Amniotic stem cell (primary cell): ENCODE measurements at places on chromosomes 5 and 9.

DNA sequence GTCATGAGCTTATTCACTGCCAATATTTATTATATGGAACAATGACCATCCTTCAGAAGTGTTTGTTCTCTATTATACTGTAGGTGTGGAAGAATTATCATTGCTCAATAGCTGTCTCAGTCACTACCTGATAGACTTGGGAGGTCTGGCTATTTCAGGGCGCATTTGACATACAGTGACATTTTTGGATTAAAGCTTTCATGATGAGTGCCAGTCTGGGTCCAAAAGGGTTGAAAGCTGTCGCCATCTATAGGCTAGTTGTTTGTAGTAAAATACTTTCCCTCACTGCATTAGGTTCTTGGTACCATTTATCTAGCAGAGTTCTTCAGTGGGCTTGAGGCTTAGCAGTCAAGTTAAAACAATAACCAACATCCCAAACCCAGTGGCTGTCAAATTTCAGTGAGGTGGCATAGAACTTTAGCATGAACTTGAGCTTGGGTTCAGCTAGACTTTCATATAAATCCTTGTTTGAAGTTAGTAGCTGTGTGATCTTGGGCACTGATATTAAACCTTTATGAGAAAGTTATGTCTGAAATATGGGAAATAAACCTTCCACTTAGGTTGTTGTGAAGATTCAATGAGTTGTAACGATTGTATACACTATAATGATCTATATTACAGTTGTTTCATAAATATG, 110.5 kb upstream of the CDKN2B start:
- no peak for DNase-seq

DNA sequence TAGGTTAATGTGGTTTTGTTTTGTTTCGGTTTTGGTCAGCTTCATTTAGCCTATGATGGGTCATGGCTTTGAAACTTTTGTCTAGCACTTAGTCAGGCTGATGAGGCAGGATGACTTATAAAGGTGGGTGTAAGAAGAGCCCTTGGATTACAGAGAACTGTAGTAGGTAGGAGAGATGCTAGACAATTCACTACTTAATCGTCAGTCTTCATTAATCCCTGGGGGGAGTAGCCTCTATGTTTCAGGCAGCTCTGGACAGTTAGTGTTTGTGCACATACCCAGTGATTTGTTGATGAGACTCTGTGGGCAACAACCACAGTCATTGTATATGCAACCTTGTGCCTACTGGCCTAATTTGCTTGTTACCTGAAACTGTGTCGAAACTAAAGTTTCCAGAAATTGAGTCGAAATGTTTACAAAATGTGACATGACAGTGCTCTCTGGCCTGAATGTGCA, 113.3 kb downstream of the MTREX start:
- no peak for DNase-seq

DNA sequence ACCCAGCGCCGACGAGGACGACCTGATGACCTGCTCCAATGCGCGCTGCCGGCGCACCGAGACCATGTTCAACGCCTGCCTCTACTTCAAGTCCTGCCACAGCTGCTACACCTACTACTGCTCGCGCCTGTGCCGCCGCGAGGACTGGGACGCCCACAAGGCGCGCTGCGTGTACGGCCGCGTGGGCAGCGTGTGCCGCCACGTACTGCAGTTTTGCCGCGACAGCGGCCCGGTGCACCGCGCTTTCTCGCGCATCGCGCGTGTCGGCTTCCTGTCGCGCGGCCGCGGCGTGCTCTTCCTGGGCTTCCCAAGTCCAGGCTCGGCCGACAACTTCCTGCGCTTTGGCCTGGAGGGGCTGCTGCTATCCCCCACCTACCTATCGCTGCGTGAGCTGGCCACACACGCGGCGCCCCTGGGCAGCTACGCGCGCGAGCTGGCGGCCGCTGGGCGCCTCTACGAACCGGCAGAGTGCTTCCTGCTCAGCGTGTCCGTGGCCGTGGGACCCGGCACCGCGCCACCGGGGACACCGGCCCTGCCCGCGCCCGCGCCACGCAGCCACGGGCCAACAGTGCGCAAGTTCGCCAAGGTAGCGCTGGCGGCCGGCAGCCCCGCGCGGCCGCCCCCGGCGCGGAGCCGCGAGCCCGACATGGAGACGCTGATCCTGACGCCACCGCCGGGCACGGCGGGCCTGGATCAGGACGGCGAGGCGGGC, 2.7 kb upstream of the PHPT1 start:
- no peak for DNase-seq

GRCh38 chr5:31794009-31794408, 155.1 kb downstream of the PDZD2 start:
- DNase-seq, result no peak

- no peak for DNase-seq
Measured at GRCh38 chr9:5920860-5921328, 30.2 kb downstream of the MLANA start.

DNA sequence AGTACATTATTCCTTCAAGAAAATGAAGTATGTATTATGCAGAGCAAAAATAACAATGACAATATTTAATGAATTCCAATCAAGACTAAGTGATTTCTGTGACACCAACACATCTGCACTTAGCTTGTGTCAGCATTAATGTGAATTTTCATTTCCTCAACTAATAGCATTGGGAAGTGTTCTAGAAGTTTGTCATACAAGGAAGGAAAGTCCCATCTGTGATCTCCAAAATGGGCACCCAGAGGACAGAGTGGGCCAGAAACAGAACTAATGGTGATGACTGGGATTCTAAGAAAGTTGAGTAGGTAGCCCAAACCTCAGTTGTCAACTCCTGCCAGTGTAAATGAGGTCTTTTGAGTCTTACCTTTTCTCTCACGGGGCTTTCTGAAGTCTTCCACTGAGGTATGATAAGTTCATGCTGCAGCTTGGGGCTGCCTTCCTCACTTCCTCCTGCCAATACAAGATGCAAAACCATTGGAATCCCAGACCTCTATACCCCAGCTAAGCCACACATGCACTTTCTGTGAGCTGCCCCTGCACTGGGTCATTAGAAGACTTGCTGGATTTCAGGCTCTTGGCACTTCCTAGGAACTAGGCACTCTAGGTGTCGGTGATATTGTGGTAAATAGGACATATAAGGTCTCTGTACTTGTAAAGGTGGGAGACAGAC, 4.9 kb downstream of the ADAM19 start:
- DNase-seq, result no peak

DNA sequence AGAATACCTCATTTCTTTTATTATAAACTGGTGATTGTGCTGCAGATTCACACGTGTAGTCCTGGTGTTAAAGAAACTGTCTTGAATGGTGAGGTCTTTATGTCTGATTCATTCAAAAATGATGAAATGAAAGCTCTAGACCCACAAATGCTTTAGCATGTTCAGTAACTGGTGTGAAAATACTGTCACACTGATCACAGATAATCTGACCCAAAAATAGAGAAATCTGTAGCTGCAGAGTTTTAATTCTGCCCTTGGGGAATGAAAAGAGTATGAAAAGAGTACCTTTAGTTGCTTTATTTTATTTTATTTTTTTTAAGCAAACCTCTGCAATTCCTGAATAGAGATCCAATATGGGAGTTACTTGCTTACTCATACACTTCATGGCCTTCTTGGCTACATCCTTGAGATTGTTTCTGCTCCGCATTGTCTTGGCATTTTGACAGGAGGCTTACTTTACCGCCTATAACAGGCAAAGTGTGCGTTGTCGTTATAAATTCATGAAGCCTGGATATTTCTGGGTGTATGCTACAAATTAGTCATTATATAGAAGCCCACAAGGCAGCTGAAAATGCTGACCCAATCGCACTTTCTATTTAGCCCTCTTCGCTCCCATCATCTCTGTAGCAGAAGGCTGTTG, 2.7 kb downstream of the RGMB start:
- peak; percentile 72 for DNase-seq

- no peak for DNase-seq
Measured at GRCh38 chr9:38183994-38184568, 115.1 kb upstream of the SHB start.

GRCh38 chr5:143716881-143717280, 95.1 kb upstream of the HMHB1 start:
- DNase-seq, result no peak

DNA sequence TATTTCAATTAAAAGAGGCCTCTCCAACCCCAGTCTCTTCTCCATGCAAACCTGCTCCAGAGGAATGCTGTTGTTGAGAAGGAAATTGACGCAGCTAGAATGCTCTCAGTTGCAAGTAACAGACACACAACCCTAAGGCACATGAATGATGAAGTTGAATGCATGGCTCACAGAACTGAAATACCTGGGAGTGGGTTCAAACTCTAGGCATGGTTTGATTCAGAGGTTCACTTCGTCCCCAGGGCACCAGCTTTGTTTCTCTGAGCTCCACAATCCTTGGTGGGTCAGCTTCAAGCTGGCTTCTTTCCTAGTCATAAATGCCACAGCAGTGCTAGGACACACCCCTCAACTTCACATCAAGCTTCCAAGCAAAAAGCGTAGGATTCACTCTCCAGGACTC, 4.6 kb downstream of the ACTL7B start:
- DNase-seq, result no peak

GRCh38 chr5:107418071-107418470, 252.7 kb downstream of the EFNA5 start:
- no peak for DNase-seq

GRCh38 chr5:150659360-150660107, 1.5 kb upstream of the MYOZ3 start:
- no peak for DNase-seq

DNA sequence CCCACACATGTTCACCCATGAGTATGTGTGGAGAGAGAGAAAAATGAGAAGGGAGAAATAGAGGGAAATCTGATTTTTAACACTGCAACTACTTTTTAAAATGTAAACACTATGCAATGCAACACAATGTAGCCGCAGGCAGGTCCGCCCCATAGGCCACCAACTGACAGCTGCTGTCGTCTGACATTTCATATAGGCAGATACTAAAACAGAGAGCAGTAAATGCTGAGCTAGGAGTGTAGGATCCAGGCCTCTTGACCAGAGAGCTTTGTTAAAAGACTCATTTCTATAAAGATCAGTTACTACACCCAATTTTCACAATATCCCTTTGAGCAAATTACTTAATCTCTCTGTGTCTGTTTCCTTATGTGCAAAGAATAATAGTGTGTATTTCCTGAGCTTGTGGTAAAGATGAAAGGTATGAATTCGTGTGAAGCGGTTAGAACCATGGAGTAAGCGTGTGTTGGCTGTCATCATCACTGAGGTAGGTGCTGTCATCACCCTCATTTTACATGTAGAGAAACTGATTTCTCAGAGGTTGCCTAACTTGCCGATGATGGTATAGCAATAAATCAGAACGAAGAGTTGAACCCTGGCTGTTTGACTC, 55.2 kb upstream of the PDE8B start:
- DNase-seq, result no peak

DNA sequence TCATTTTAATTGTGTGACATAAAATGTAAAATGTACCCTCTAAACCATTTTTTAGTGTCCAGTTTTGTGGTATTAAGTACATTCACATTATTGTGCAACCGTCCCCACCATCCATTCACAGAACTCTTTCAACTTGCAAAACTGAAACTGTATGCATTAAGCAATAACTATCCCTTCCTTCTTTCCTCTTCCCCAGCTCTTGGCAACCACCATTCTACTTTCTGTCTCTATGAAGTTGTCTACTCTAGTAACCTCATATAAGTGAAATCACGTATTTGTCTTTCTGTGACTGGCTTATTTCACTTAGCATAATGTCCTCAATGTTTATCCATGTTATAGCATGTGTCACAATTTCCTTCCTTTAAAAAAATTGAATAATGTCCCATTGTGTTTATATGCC, 142.4 kb downstream of the C9orf152 start:
- no peak for DNase-seq

DNA sequence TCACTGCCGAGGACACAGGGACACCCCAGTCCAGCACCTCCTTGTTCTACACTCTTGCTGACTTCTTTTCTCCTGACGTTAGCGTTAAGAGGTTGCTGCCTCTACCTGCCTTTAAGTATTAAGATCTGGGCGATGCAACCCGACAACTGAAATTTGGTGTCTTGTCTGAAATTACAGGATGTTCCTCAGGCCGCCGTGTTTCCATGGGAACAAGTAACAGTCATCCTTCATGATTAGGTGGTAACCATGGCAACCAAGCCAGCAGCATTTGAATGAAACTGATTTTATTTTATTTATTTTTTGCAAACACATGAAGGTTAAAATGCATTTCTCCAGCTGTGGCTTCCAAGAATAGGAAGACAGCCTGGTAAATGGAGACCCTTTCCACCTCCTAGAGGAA, 20.8 kb downstream of the DAB2IP start:
- DNase-seq, result no peak

DNA sequence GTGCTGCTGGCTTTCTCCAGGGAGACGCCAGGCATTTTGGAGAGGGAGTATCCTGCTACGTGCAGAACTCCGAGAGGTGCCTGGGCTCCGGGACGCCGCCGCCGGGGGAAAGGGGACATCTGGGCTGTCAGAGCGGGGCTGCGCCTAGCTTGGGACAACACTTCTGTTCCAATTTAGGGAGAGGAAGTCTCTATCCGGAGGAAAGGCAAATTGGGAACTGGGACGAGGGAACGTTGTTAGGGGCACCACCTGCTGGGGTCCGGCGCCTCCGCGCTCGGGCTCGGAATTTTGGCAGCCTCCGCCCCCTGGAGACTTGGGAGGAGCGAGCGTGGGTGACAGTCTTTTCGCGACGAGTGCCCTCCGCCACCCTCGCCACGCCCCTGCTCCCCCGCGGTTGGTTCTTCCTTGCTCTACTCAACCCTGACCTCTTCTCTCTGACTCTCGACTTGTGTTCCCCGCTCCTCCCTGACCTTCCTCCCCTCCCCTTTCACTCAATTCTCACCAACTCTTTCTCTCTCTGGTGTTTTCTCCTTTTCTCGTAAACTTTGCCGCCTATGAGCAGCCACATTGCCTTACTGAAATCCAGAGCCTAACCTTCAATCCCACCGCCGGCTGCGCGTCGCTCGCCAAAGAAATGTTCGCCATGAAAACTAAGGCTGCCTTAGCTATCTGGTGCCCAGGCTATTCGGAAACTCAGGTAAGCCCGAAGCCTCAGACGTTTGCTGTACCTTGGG, 1.6 kb downstream of the TSLP start:
- DNase-seq, result no peak

DNA sequence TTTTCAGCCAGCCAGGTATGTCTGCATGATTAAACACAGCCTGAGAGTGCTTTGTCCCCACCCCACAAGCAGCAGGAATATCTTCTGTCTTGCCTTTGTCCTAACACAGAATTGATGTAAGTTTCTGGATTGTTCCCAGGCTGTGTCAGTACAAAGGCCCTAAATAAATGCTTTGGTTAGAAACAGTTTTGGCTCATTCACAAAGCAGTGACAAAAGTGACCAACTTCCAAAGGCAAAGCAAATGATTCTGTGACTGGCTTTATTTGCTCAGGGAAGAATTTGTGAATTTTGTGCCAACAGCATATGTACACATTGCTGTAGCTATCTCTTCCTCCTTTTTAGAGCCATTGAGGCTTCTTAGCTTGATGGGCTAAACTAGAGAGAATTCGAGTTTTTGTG, 133.7 kb downstream of the PLPPR1 start:
- no peak for DNase-seq

GRCh38 chr9:92746567-92747458, 17.8 kb downstream of the BICD2 start:
- no peak for DNase-seq

GRCh38 chr9:94817291-94818177, 91.0 kb downstream of the AOPEP start:
- no peak for DNase-seq

GRCh38 chr9:126965541-126966428, 51.2 kb downstream of the RALGPS1 start:
- peak; percentile 34 for DNase-seq
